Psoas muscle (tissue), 8 donors: ENCODE measurements at places on chromosomes 1 and 21. TPM values are rescaled to one million over a fixed set of nuclear protein-coding genes. Genes with fewer than 3 reads are reported as not detected.

DNA sequence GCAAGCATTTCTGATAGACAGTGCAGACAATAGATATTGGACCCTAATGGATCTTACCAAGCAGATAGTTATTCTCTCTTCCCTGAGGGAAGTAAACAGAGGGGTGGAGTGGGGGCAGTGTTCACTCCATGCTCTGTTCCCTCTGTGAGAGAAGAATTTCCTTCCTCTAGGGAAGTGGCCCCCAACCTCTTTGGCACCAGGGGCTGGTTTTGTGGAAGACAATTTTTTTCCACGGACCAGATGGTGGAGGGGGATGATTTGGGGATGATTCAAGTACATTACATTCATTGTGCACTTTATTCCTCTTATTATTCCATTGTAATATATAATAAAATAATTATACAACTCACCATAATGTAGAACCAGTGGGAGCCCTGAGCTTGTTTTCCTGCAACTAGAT lies 459.9 kb downstream of the ADGRL2 start:
- no peak for DNase-seq

- no peak for DNase-seq
These were observed 1.6 kb upstream of the HPCA start for GRCh38 chr1:32884726-32885125.

DNA sequence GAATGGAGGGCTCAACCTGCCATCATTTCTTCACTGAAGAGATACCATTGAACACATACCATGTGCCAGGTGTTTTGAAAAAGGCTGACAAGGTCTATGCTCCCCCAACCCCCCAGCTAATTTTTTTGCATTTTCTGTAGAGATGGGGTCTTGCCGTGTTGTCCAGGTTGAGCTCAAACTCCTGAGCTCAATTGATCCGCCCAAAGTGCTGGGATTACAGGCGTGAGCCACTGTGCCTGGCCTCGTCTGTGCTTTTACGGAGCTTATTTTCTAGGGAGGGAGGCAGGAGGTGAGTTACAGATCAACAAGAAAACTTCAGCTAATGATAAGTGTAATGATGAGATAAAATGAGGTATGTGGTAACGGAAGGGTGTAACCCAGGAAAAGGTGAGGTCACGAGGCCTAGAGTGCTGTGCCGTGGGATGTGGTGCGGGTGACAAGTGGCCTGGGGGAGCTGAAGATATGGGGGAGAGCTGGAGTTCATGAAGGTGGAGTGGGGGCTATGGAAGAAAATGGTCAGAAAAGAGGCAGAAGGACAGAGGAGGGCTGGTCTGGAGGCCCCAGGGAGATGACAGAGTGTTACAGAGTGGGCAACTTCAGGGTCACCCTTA lies 28.2 kb downstream of the FAAH start:
- peak; percentile 15 for DNase-seq

The ERO1B gene
- 6.0 TPM for total RNA-seq

DNA sequence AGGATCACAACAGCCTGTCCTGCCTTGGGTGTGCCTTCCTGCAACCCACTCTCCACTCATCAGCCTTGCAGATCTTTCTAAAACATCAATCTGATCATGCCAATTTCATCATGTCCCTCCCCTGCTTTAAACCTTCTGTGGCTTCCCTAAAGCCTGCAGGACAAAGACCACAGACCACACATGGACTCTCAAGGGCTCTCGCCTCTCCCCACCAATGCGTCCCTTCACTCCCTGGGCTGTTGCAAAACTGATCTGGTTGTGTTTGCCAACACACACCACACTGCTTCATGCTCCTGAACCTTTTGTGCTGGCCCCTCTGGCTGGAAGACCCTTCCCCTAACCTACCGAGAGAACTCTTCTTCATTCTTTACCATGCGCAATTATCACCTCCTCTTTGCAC lies 72.4 kb downstream of the ITPKB start:
- peak; percentile 28 for DNase-seq

DNA sequence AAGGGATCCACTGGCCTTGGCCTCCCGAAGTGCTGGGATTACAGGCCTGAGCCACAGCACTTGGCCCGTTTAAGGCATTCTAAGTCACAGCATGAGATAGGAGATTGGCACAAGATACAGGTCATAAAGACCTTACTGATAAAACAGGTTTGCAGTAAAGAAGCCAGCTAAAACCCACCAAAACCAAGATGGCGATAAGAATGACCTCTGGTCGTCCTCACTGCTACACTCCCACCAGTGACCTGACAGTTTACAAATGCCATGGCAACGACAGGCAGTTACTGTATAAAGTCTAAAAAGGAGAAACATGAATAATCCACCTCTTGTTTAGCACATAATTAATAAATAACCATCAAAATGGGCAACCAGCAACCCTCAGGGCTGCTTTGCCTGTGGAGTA lies 33.3 kb upstream of the RCC2 start:
- DNase-seq = no peak

- DNase-seq = no peak
These were observed 5.2 kb downstream of the KRTAP20-4 start for GRCh38 chr21:30625449-30626165.

DNA sequence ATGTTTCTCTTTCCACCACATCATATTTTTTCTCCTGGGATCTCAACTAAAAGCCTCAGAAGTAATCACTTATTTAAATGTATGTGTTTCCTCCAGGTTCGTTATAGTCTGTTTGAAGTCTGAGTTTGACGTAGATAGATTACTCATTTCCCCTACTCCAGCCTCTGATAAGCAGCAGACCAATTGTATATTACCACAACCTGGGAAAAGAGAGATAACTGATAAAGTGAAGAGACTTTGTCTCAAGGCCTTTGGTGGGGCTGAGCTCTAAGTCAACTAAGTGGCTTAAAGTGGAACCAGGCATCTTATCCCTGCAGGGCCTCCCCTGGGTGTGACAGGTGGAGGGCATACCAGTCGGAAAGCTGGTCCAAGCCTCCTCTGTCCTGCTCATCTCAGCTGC lies 34.9 kb upstream of the CACNA1E start:
- no peak for DNase-seq

GRCh38 chr1:209607102-209607794 lies 23.7 kb downstream of the CAMK1G start:
- DNase-seq = no peak

GRCh38 chr1:65821386-65821785 lies 28.7 kb downstream of the PDE4B start:
- no peak for DNase-seq
